Naive thymus-derived CD4-positive, alpha-beta T cell (primary cell): ENCODE measurements at places on chromosomes 11 and 22.

DNA sequence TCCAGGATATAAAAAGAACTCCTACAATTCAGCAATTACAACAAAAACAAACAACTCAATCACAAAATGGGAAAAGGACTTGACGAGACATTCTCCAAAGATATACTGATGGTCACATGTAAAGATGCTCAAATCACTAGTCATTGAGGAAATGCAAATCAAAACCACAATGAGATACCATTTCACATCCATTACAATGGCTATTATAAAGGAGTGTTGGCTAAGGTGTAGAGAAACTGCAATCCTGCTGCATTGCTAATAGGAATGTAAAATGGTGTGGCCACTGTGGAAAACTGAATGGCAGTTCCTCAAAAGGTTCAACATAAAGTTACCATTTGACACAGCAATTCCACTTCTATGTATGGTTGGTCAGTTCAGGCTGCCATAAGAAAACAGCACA lies 11.8 kb upstream of the TBCEL start:
- no peak for DNase-seq

- DNase-seq = no peak
Observed at GRCh38 chr11:82775736-82776346, 42.2 kb upstream of the FAM181B start.

GRCh38 chr11:65719871-65720210 lies 757 bp downstream of the RNASEH2C start:
- no peak for DNase-seq

GRCh38 chr11:131864228-131864627 lies 493.8 kb downstream of the NTM start:
- DNase-seq = no peak

DNA sequence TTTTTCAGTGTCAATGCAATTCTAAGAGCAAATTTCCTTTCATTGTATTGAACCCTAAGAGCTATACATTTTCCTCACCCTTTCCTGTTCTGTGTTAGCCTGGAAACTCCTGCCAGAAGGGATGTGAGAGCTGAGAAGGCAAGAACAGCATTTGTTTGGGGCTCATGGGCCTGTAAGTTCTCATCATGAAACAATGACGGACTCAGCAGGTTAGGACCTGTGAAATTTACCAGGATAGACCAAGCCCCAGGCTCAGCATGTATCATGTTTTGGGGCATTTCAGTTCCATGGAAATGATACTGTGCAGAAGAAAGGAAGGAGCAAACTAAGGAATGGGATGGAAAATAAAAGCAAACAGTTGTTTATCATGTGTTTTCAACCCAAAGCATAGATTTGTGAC lies 41.6 kb downstream of the NTM start:
- no peak for DNase-seq

DNA sequence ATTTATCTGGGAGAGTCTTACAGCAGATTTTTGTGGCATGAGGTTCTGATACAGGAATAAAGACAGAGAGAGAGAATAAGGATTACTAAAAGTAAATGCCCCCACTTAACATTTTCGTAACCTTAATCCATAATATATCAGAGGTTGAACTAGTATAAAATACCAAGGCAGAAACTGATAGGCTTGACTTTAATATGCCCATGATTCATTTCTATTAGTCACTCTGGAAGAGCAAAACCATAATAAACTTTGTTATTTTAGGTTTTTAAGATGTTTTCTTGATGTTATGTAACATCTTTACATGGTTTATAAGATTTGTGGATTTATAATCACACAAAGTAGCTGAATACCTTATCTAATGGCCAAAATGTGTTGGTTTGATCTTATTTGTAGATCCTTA lies 19.1 kb downstream of the GUCY1A2 start:
- DNase-seq = no peak

DNA sequence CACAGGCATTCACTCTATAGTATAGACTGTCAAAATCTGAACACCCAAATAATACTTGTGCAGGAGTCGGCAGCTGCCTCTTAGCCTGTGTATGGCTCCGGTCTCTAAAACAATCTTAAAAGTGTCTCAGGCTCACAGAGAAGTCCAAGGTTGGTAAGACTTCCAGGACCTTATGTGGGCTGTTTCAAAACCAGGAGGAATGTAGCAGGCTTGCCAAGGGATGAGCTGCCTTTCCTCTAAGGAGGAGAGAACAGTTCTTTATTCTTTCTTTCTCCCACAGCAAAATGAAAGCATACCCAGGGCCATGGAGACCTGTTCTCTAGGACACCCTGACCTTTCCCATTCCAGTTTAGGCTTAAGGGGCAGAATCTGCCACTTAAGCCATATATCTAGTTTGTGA lies 176.5 kb downstream of the TRPC6 start:
- no peak for DNase-seq

GRCh38 chr22:43148581-43148980 lies 2.8 kb upstream of the TSPO start:
- DNase-seq = no peak

DNA sequence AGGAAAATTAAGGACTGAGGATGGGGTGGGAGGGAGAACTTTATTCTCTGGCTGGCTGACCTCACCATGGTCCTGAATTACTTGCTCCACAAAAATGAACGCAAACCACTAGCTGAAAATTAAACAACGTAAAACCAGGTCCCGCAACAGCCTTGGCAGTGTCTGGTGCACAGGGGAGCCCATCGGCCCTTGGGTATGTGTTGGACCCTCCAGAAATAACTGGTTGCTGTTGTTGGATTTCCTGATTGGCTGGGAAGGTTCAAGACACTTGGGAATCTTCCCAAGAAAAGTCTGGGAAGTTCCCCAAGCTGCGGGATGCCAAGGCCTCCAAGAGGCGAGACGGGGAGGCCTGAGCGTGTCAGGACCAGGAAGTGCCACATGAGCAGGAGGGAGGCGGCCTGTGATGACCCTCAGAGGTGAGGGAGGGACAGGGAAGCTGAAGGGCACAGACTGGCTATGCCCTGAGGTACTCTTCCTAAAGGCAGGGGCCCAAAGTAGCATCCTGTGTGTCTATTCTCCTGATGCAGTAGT lies 10.4 kb upstream of the RASL10A start:
- no peak for DNase-seq

DNA sequence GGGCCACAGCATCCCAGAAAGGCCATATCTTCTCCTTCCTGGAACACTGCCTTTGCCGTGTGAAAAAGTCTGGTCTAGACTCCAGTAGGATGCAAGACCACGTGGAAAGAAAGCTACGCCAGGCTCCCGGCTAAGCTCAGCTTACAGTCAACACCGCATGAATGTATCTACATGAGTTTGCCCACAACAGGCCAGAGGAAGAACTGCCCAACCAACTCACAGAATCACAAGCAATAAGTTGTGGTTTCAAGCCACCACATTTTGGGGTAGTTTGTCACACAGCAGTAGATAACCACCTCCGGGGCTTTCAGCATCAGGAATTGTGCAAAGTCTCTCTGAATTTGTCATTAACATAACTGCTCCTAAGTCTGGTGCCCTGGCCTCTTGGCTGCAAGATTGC lies 27.3 kb downstream of the HSPA8 start:
- DNase-seq = no peak

DNA sequence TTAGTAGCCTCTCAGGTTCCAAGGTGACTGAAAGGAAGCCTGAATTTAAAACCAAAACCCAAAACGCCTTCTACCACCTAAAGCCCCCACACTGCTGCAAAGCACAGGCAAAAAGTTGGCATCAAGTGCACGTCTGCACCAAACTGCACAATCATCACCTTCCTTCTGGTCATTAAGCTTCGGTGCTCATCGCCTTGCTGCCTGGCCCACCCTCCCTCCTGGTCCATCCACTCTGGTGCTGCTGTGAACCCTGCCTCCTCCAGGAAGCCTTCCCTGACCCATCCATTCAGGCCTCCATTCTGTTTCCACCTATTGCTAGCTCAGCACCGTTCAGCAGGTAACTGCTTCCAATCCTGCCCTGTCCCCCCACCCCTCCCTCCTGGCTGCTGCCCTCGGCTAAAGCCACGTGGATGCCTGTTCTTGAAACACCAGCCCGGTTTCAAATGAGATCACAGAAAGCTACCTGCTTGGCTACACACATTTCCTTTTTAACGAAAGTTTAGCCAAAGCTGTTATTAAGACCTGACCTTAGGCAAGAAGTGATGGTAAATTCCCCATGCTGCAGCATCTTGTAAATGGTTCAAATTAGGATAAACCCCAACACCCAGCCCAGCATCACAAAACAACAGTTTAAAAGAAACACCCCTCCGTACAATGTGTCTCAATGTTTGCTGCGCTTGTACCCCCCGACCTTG lies 53.8 kb upstream of the CD5 start:
- DNase-seq = no peak

- no peak for DNase-seq
Observed at GRCh38 chr11:77467993-77468392, 5.9 kb downstream of the PAK1 start.

DNA sequence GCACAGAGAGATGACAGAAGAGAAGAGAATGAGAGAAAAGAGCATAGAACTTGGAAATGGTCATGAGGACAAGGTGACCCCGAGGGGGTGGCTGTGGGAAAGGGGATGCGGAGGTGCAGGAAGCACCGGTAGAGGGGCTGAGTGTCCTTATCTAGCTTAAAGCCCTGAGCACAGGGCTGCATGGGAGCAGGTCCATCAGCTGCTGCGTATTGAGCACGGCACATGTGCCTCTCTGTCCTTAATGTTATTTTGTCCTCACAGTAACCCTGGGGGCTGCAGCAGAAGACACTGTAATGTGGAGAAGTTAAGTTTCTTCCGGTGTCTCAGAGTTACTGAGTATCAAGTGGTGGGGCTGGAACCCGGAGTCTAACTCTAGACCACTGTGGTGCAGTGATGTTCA lies 94.4 kb upstream of the OR4B1 start:
- DNase-seq = no peak

GRCh38 chr11:61814958-61815789 lies 1.6 kb downstream of the FADS1 start:
- no peak for DNase-seq
